Gastrocnemius medialis (tissue), 4 donors: ENCODE measurements at places on chromosomes 11 and 22.

DNA sequence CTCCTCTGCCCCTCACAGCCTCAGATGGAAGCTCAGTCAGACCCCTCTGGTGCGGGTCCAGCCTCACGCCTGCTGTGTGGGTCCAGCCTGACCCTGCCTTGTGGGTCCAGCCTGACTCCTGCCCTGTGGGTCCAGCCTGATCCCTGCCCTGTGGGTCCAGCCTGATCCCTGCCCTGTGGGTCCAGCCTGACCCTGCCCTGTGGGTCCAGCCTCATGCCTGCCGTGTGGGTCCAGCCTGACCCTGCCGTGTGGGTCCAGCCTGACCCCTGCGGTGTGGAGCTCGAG, 445.3 kb downstream of the BRD1 start:
- no peak overlapping the region for H3K4me3 ChIP-seq
- no peaks in the 10 kb centered on the region for H3K36me3 ChIP-seq
- no peak overlapping the region for H3K27ac ChIP-seq
- H3K27me3 ChIP-seq: no peaks in the 10 kb centered on the region

- no peak overlapping the region for H3K4me3 ChIP-seq
- no peaks in the 10 kb centered on the region for H3K36me3 ChIP-seq
- H3K27me3 ChIP-seq: no peaks in the 10 kb centered on the region
- no peaks in the 10 kb centered on the region for H3K4me1 ChIP-seq
Measured at GRCh38 chr11:99268886-99269285, 248.1 kb downstream of the CNTN5 start.

DNA sequence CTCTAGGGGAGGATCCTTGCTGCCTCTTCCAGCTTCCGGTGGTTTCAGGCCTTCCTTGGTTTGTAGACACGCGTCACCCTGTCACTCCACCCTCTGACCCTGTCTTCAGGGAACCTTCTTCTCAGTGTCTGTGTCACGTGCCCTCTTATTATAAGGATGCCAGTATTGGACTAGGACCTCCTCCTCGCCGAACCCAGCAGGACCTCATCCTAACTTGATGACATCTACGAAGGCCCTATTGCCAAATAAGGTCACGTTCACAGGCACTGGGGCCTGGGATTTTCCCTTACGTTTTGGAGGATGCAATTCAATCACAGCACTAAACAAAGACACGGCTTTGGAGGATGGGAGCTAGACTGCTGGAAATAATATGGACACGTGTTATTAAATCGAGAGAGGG, 408.7 kb downstream of the BRD1 start:
- no peak overlapping the region for H3K27ac ChIP-seq
- no peaks in the 10 kb centered on the region for H3K27me3 ChIP-seq
- no peak overlapping the region for H3K4me3 ChIP-seq
- H3K36me3 ChIP-seq: no peaks in the 10 kb centered on the region

DNA sequence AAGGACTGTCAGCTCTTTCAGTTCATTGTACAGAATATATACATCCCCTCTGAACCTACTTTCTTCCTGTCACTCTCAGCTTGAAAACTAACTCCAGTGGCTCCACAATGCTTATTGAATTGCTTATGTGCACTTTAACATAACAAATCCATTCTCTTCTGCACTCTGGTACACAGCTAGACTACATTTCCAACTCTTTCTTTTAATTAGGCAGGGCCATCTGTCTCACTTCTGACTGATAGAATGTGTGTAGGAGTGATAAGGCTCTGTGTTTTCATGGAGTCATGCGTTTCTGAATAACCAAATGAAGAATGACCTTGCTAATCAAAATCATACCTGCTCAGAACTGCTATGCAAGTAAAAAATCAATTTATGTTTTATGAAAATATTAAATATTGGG, 278.5 kb upstream of the CCDC179 start:
- no peaks in the 10 kb centered on the region for H3K4me1 ChIP-seq
- H3K4me3 ChIP-seq: no peak overlapping the region
- no peaks in the 10 kb centered on the region for H3K27me3 ChIP-seq
- no peaks in the 10 kb centered on the region for H3K36me3 ChIP-seq

DNA sequence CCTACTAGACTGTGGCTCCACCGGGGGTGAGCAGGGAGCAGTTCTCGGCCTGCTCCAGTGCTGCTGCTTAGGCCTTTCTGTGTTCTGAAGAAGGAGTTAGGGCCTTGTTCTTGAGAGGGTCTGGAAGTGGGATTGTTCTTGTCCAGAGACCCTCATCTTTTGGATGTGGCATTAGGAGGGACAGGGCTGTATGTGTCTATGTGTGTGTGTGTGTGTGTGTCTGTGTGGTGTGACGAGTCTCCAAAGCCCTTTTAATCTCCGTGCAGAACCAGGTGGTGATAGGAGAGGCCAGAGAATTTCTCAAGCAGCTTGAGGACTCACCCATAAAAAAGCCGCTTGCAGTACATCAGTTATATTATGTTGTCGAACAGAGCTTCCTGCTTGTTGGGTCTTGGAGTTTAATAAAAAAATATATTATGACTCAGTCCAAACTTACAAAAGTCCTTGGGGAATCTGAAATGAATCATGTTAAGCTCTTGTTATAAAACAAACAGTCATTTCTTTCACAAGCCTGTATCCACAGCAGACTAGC, 196.5 kb downstream of the TENM4 start:
- no peaks in the 10 kb centered on the region for H3K36me3 ChIP-seq
- H3K27me3 ChIP-seq: no peaks in the 10 kb centered on the region
- no peaks in the 10 kb centered on the region for H3K4me1 ChIP-seq
- H3K27ac ChIP-seq: peak overlapping the region; percentile 25
- no peak for DNase-seq

- no peak for DNase-seq
- H3K4me3 ChIP-seq: no peak overlapping the region
- H3K4me1 ChIP-seq: no peaks in the 10 kb centered on the region
- H3K27ac ChIP-seq: no peak overlapping the region
- no peaks in the 10 kb centered on the region for H3K36me3 ChIP-seq
Measured at GRCh38 chr11:75087319-75088305, 9.1 kb downstream of the OR2AT4 start.

DNA sequence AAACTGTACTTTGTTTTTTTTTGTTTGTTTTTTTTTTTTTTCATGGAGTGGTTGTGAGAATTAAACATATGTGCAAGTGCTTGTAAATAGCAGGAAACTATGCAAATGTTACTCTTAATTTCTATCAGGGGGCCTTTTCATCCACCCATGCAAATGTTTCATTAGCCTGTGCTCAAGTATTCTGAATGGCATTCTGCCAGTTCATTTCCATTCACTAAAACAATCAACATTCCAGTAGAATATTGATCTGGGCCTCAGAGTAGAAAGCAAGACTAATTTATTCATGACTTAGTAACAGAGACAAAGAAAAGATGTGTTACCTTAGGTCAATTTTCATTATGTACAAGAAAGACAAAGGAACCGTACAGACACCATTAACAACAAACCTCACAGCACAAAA, 971.4 kb downstream of the DLG2 start:
- H3K4me3 ChIP-seq: no peak overlapping the region
- H3K27me3 ChIP-seq: no peaks in the 10 kb centered on the region
- no peaks in the 10 kb centered on the region for H3K4me1 ChIP-seq

DNA sequence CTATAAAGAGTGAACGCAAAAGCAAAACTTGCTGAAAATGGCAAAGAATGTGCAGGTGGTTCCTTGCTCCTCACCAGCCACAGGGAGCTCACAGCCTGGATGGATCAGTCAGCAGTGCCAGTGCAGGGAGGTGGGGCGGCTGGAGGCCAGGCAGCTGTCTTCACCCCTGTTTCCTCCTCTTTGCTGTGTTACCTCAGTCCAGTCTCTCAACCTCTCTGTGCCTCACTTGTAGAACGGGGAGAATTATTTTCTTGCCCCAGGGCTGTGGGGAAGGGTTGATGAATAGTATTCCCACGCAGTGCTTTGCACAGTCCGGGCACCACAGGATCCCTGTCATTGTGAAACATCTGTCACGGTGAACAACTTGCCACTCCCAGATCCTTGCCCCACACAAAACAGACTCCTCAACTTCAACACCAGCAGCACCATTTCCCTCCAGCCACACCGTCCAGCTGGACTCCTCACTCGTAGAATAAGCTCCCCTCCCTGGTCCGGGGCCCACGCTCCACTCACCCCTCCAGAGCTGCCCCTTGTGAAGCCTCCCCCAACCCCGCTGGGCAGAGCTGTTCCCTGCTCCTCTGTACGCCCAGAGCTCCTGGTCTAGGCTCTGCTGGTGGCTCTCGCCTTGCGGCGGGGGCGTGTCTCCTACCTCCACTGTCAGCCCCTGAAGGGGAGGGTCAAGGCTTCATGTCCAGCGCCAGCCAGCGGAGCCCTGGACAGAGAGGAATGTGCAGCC, 27.7 kb downstream of the MPPED1 start:
- no peak for DNase-seq
- H3K27ac ChIP-seq: no peak overlapping the region
- no peaks in the 10 kb centered on the region for H3K4me1 ChIP-seq
- H3K4me3 ChIP-seq: no peak overlapping the region
- H3K36me3 ChIP-seq: no peaks in the 10 kb centered on the region
- peaks cover 9% of the 10 kb centered on the region for H3K27me3 ChIP-seq

GRCh38 chr11:28483072-28483867, 375.1 kb downstream of the METTL15 start:
- H3K4me1 ChIP-seq: peaks cover 4% of the 10 kb centered on the region
- no peaks in the 10 kb centered on the region for H3K27me3 ChIP-seq
- no peaks in the 10 kb centered on the region for H3K36me3 ChIP-seq
- H3K27ac ChIP-seq: no peak overlapping the region

DNA sequence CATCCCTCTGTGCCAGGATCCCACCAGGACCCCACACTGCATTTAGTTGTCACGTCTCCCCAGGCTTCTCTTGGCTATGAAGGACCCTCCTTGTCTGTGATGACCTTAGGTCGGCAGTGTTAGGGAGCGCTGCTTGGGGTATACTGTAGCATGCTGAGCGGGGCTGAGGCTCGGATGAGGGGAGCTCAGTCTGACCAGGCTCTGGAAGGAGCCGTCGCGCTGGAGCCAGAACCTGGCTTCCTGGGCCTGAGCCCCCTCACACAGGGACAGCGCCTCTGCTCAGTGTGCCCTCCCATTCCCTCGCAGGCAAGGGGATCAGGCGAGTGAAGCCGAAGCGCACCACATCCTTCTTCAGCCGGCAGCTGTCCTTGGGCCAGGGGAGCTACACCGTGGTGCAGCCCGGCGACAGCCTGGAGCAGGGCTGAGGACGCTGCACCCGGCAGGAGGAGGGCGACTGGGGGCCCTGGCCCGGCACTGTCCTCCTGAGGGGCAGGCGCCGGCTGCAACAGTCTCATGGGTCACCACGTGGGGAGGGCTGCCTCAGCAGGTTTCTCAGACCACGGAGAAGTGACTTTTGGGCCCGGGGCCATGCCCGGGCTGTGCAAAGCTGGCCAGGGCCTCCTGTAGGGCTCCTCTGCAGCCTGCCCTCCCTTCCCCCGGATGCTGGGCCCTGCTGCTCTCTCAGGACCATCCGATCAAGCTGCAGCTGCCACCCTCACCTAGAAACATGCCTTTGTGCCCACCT, 11.5 kb upstream of the NEAT1 start:
- DNase-seq: peak; percentile 11
- peaks cover 14% of the 10 kb centered on the region for H3K4me1 ChIP-seq
- H3K27ac ChIP-seq: no peak overlapping the region
- H3K4me3 ChIP-seq: no peak overlapping the region
- H3K36me3 ChIP-seq: peaks cover 51% of the 10 kb centered on the region
